ENCODE measurements at places on chromosomes 7 and 10. TPM values are rescaled to one million over a fixed set of nuclear protein-coding genes. Genes with fewer than 3 reads are reported as not detected.

DNA sequence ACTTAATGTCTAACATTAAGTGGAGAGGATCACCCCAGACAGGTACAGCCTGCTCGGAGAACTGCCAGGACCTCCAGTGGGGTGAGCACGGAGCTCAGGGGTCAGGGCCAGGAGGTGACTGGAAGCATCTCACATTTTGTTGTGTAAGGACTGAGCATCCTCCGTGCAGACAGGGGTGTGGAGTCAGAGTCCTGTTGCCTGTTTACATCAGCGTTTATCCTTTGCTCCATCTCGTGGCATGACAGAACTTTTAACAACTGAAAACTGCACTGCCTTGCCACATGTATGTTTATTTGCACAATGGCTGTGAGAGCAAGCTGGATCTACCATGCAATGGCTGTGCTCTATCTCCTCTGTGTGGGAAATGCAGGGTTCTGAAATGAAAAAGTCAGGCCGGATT, 175.4 kb upstream of the AKR1E2 start:
- peaks cover 2% of the 10 kb centered on the region for H3K27me3 ChIP-seq

- H3K27ac ChIP-seq, result no peak overlapping the region
- H3K4me1 ChIP-seq, result no peaks in the 10 kb centered on the region
- H3K4me3 ChIP-seq, result no peak overlapping the region
Observed at GRCh38 chr10:101650863-101651262, 44.1 kb downstream of the FBXW4 start.

DNA sequence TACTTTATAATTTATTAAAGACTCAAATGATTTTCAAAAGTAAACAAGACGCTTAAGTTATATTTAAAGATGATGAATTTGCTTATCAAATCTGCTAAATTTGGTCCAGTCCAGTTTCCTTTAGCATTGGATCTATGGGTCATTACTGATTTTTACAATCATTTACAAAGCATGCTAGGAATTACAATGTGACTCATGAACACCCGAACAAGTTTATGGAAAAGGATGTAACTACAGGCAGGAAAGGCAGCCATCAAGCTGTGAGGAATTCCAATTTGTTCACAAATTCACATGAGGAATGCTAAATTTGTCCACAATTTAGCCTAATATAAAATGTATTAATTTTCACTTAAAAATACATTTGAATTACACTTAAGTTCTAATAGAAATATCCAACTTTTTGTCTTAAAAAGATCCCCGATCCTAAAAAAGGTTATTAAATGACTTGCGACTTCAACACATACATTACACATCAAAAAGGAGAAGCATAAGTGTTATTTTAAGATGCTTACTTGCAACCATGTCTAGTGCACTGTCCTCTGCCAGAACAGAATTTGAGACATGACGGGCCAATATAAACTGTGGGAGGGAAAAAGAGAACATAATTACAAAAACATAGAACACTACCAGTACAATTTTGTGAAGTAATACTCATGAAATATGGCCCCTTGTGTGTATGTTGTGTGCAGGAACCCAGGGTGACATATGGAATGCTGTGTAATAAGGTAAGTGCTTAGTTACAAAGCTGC, 194.2 kb upstream of the SLC26A5 start:
- DNase-seq, result no peak
- no peak overlapping the region for H3K27ac ChIP-seq
- H3K36me3 ChIP-seq, result no peaks in the 10 kb centered on the region
- H3K27me3 ChIP-seq, result no peaks in the 10 kb centered on the region
- no peak overlapping the region for H3K4me3 ChIP-seq

DNA sequence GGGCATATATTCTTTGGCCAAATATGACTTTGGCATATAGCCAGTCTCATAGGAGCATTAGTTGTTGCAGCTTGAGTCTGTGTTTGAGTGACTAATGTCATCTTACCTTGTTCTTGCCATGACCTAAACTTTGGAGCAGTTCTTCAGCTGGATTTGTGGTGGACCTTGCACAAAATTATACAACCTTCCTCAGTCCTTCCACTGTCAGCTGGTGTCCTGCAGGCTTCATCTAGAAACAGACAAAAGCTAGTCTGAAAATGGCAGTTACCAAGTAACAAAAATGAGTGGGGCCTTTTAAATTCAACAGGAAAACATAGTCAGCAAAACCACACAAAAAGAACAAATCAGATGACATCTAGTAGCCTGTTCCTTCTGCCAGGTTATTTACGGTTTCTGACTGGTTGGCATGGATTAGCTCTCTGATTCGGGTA, 59.5 kb upstream of the HECTD2 start:
- H3K27me3 ChIP-seq, result peaks cover 2% of the 10 kb centered on the region
- peaks cover 4% of the 10 kb centered on the region for H3K4me1 ChIP-seq
- no peaks in the 10 kb centered on the region for H3K36me3 ChIP-seq
- no peak for DNase-seq
- no peak overlapping the region for H3K4me3 ChIP-seq

DNA sequence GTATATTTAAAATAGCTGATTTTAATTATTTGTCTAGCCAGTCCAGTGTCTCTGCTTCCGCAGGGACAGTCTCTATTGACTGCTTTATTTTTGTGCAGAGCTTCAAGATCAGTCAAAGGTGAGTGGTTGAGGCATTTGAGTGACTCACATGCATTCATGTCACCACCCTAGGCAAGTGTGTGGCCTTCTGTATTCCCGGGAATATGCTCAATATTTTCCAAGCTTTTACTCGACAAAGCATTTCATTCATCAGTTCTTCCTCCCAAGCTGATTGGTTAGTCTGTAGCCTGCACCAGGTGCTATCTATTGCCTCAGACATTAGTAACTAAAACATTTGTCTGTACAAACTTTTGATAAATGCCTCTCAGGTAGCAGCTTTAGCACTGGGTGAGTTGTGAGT, 471.5 kb upstream of the NRG3 start:
- H3K4me1 ChIP-seq, result no peaks in the 10 kb centered on the region
- no peaks in the 10 kb centered on the region for H3K36me3 ChIP-seq
- no peak for DNase-seq
- H3K4me3 ChIP-seq, result no peak overlapping the region

DNA sequence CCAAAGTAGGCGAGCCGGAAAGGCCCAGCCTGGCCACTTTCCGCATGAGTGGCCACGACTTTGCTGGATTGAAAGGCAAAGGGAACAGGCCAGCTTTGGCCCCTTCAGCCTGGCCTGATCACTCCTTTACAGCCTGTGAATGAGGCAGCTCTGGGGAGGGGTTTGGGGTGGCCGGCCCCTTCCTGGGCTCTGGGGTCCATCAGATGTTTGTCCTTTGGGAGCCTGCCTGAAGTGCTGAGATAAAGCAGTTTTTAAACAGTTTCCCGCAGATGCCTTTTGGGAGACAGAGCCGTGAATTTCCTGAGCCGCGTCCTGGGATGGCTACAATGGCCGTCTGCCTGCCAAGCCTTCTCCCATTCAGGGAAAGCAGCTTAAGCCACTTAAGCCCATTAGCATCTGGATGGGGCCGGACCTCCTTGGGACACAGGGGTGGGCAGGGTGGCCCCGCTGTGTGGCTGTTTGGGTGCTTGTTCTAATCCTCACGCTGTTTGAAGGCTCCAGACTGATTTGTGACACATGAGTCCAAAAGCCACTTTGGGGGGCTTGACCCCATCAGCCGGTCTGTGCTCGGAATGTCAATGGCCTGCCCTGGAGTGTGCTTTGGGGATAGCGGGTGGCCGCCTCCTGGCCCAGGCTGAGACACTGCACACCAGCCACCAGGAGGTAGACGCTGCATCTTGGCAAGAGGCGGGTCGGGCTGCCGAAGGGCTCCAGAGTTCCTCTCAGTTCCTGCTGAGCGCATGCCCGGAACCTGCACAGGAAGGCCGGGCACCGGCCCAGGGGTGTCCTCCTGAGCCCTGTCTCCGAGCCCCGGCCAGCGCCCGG, 38.9 kb downstream of the NKX6-2 start:
- no peaks in the 10 kb centered on the region for H3K36me3 ChIP-seq
- no peak overlapping the region for H3K4me3 ChIP-seq
- no peaks in the 10 kb centered on the region for H3K4me1 ChIP-seq
- no peaks in the 10 kb centered on the region for H3K27me3 ChIP-seq
- H3K27ac ChIP-seq, result no peak overlapping the region

DNA sequence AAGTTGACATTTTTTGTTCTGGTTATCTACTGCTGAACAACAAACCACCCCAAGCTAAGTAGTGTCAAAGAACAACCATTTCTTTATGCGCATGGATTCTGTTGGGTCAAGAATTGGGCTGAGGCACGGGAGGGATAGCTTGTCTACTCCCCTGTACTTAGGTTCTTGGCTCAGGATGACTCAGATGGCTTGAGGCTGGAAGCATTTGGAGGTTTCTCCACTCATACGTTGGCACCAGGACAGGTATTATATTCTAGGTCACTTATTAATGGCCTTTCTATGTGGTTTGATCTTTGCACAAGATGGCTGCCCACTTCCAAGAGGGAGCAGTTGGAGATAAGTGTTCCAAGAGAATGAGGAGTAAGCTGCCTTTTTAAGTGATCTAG, 11.8 kb upstream of the TFAM start:
- H3K27me3 ChIP-seq, result no peaks in the 10 kb centered on the region
- H3K4me1 ChIP-seq, result no peaks in the 10 kb centered on the region
- no peaks in the 10 kb centered on the region for H3K36me3 ChIP-seq
- no peak overlapping the region for H3K4me3 ChIP-seq
- no peak overlapping the region for H3K27ac ChIP-seq
- no peak for DNase-seq

DNA sequence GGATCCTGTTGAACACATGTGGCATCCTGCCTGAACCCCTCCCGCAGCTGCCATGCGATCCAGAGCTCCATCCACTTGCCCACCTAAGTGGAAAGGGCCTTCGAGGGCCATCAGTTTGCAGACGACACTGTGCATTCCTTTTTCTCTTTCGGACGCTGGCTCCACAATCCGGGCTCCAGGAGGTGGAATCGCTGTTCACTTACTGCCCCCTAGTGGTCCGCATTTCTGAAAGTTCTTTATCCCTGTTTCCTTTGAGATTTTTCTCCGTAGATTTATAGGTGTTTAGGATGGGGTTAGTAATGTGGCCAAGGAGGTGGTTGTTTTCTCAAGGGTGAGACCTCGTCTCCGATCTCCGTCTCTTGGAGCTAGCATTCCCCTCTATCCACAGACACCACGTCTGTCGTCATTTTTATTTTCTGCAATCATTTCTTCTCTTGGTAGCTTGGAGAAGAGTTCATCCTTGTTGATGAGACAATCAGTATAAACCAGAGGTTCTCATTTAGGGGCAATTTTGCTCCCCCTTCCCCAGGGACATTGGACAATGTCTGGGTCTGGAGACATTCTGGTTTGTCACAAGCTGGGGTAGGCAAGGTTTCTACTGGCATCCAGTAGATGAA, 204.6 kb downstream of the ARHGAP21 start:
- no peak overlapping the region for H3K4me3 ChIP-seq
- no peaks in the 10 kb centered on the region for H3K27me3 ChIP-seq
- H3K27ac ChIP-seq, result no peak overlapping the region
- peak; percentile 58 for DNase-seq
- no peaks in the 10 kb centered on the region for H3K36me3 ChIP-seq

- no peak for DNase-seq
- no peaks in the 10 kb centered on the region for H3K4me1 ChIP-seq
- H3K36me3 ChIP-seq, result no peaks in the 10 kb centered on the region
- H3K27me3 ChIP-seq, result peaks cover 12% of the 10 kb centered on the region
- no peak overlapping the region for H3K27ac ChIP-seq
Observed at GRCh38 chr7:85191383-85191782, 4.5 kb upstream of the SEMA3D start.

- no peaks in the 10 kb centered on the region for H3K4me1 ChIP-seq
- peaks cover 14% of the 10 kb centered on the region for H3K27me3 ChIP-seq
- H3K4me3 ChIP-seq, result no peak overlapping the region
- H3K36me3 ChIP-seq, result no peaks in the 10 kb centered on the region
Observed at GRCh38 chr10:13700473-13701144, 113.8 kb downstream of the PRPF18 start.

- H3K4me3 ChIP-seq, result no peak overlapping the region
- no peaks in the 10 kb centered on the region for H3K4me1 ChIP-seq
- no peaks in the 10 kb centered on the region for H3K36me3 ChIP-seq
- peaks cover 14% of the 10 kb centered on the region for H3K27me3 ChIP-seq
- H3K27ac ChIP-seq, result no peak overlapping the region
Observed at GRCh38 chr7:10655031-10655430, 318.6 kb upstream of the PHF14 start.

Gene MPP7
- total RNA-seq, result 13.5 TPM

Gene SLC16A12
- total RNA-seq, result not detected

Gene LDB3
- not detected for total RNA-seq

Gene RBP4
- total RNA-seq, result not detected

Gene PNLIP
- not detected for total RNA-seq

Gene ATRNL1
- total RNA-seq, result not detected

Gene OR9A2
- not detected for total RNA-seq

Gene PRLHR
- total RNA-seq, result not detected

Gene NACAD
- total RNA-seq, result 0.16 TPM

Gene COBL
- not detected for total RNA-seq
